Fibroblast of gingiva (primary cell): ENCODE measurements at places on chromosomes 3 and 15.

GRCh38 chr15:85318048-85318731 is 62.2 kb upstream of the AKAP13 start:
- DNase-seq: peak; percentile 90

- peak; percentile 73 for DNase-seq
Measured at GRCh38 chr3:152737021-152737908, 97.7 kb upstream of the P2RY1 start.

- DNase-seq: no peak
Measured at GRCh38 chr3:189530822-189531221, 100.4 kb upstream of the TP63 start.

DNA sequence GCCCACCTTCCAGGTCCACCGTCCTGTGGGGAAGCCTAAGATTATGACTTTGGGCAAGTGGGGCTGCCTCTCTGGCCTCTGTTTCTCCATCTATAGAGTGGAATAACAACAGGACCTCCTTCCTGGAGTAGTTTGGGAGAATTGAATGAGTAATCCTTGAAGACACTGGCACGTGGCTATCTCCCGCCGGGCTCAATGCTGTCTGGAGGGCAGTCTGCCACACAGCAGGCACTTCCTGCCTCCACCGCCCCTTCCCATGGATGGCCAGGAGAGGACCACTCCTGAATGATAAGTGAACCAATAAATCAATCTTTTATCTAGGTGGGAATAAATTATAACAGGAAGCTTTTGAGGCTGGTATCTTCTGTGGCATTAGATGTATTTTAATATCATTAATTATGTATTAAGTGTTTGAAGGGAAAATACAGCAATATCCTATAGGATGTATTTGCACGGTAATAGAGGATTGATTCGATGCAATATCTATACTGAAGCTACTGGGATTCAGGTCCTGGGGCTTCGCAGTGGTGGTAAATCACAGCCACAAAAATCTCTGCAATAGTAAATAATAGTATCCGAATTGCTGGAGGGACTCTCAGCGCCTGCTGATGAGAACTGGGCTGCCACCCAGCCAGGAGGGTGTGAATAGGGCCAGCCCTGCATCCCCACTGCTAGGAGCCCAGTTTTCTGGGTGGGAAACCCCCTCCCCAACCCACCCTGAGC is 15.9 kb downstream of the MEGF11 start:
- no peak for DNase-seq

GRCh38 chr15:100832149-100832942 is 47.3 kb upstream of the ALDH1A3 start:
- no peak for DNase-seq

DNA sequence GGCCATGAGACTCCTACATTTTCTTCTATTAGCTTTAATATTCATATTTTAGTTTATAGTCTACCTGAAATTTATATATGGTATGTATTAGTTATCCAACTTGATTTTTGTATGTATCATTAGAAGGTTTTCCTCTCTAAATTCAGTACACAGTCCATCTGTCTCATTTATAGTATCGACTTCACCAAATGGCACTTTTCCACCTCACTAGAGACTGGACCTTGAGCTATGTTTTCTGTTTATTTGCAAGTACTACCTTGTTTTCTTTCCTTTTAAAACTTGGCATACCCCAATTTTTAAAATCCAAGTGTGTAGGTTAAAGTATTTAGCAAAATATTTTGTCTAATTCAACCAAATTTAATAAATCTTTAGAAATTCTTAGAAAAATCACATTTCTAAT is 1137.5 kb downstream of the NSUN3 start:
- DNase-seq: no peak

DNA sequence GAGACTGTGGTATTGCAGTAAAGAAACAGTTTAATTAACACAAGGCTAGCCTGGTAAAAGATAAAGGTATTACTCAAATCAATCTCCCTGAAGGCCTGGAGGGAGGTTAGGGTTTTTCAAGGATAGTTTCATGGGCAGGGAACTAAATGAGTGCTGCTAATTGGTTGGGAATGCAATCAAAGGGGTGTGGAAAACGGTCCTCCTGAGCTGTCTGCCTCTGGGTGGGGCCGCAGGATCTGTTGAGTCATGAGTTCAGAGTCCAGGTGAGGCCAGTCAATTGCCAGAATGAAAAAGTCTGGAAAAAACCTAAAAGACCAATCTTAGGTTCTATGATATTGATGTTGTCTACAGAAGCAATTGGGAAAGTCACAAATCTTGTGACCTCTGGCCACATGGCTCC is 293.2 kb downstream of the MCTP2 start:
- no peak for DNase-seq

- no peak for DNase-seq
Measured at GRCh38 chr3:194067949-194068362, 68.0 kb upstream of the HES1 start.

- DNase-seq: no peak
Measured at GRCh38 chr3:45631486-45631885, 36.9 kb downstream of the LIMD1 start.
